HS-5 (cell line): ENCODE measurements at places on chromosomes 5 and 9.

DNA sequence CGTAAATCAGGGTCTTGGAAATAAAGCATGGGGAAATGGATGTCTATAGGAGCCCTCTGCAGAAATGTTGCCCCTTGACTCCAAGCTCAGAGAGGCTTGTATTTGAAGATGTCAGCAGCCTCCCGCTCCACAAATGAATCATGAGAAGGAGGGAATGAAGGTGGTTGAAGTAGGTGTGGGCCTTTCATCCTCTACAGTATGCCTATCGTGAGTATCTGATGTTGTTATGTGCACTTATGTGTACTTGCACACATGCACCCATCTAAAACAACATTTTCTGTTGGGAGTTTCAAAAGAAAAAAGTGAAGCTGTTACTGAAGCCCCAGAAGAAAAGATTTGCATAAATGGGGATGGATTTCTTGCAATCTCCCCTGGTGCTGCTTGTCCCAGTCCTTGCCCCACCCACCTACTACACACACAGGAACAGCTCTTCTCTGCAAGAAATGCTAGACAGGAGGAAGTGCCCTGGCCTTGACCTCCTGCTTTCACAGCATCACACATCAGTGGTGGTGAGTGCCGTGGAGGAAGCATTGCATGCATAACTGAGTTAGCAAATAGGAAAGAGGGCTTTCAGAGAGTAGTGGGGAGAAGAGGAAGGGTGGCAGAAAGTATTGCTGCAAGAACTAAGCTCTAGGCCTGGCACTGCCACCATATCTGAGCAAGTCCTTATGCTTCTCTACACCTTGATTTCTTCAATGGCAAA lies 156.1 kb downstream of the SNX18 start:
- no peak for DNase-seq

DNA sequence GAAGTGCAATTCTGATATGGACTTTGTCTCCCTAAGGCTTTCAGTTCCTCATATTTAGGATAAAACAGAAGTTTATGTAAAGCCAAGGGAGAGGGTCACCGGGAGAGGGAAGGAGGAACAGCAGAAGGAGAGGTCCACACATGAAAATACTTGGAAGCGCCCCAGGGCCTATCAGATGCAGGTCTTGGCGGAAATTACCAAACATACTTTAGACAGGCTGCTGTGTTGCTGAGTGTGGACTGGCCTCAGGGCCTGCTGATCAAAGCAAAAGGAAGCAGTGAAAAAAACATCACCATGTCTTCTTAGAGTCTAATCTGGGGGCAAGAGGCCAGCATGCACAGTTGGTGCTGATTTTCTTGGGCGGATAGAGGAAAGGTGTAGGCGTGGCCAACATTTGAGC lies 14.1 kb upstream of the NTRK2 start:
- no peak for DNase-seq

DNA sequence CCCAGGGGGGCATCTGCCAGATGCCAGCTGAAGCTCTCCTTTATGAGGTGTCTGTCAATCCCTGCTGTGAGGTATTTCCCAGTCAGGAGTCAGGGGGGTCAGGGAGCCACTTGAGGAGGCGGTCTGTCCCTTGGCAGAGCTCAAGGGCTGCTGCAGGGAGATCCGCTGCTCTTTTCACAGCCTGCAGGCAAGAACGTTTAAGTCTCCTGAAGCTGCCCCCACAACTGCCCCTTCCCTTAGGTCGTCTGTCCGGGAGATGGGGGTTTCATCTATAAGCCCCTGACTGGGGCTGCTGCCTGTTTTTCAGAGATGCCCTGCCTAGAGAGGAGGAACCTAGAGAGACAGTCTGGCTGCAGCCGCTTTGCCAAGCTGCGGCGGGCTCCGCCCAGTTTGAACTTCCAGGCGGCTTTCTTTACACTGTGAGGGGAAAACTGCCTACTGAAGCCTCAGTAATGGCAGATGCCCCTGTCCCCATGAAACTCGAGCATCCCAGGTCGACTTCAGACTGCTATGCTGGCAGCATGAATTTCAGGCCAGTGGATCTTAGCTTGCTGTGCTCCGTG lies 148.3 kb downstream of the RPS23 start:
- no peak for DNase-seq

DNA sequence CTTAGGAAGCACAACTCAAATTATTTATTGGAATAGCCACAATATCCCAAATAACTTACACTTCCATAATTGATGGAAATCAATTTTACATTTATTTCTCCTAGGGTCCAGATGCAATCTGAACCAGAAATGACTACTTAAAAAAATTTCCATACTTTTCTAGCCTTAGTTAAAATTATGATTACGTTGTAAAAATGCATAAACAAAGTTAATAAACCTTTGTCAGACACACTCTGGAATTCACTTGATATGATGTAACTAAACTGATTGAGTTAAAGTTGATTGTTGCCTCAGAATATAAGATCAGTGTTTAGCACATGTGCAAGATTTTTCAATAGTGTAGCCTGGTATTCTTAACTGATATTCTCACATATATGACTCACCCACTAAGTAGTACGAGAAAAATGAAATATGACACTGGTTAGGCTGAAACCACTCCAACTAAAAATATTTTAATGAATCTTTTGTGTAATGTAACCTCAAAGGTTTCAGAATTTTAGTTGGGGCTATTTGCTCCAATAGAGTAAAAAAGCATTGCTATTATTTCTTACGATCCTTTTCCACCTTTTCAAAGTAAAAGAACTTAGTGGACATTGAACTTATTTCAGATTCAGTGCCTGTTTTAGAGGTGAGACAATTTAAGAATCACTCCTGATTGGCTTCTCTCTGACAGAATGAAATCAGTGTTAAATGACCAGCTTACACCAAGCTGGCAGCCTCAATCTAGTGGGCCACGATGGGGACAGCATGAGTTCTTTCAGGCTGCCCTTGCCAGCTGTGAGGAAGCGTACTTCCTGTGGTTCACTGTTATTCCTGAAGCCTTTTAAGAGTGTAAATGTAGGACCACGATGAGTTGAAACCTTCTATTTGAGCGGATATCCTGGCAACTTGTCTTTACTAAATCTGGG lies 277.2 kb upstream of the CDH9 start:
- DNase-seq = peak; percentile 82

- DNase-seq = no peak
Observed at GRCh38 chr9:106481013-106481609, 381.9 kb upstream of the ZNF462 start.

GRCh38 chr5:27130587-27130986 lies 92.2 kb upstream of the CDH9 start:
- no peak for DNase-seq

- no peak for DNase-seq
Observed at GRCh38 chr5:135225856-135226560, 173.0 kb downstream of the MACROH2A1 start.

GRCh38 chr5:107640568-107640967 lies 30.2 kb downstream of the EFNA5 start:
- no peak for DNase-seq

DNA sequence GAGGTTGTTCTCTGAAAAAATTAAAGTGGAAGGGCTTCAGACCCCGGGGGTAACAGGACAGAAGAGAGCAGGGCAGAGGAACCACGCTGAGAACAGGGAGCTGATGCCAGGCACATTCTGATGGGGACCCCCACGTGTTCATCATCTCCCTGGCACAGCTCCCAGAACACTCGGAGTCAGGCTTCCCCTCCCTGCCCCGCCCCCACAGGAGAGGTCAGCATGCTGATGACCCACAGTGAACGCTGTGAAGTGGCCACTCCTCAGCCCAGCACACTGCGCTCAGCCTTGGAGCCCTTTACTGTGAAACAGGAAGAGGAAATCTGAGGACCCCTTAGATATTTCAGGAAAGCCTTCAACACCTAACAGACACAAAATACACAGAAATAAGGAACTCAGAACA lies 16.4 kb downstream of the RETREG1 start:
- DNase-seq = no peak

- no peak for DNase-seq
Observed at GRCh38 chr5:160133071-160133917, 14.0 kb upstream of the PWWP2A start.

DNA sequence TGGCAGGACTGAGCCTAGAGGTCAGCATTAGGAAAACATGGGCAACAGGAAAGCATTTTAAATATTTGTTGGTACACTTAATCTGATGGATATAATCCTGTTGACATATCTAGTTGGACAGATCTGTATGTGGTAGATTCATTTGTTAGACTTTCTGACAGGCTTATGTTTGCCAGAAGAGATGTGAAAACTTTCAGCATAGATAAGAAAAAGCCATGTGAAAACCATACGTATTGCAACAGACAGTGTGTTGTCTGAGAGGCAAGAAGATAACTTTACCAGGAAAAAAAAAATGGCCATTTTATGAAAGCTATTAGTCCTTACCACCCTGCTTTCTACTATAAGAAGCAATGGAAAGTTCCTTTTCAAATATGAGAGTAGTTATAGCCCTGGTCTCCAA lies 1902.2 kb upstream of the C9orf72 start:
- no peak for DNase-seq

DNA sequence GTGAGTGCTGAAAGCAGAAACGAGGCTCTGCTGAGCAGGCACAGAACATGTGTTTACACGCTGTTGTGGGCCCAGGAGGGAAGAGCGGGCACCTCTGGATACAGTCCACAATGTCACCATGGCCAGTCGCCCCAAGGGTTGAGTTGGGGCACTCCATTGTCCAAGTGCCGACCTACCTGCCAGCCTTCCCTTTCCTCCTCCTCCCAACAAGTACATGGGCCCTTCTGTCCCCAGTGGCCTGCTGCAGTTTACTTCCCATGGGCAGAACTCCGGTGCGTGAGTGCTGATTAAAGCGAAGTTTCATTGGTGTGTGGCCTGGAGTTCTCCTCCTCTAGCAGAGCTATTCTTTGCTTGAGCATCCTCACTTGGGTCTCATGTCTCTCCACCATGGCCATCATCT lies 50.4 kb downstream of the DCP2 start:
- DNase-seq = no peak

DNA sequence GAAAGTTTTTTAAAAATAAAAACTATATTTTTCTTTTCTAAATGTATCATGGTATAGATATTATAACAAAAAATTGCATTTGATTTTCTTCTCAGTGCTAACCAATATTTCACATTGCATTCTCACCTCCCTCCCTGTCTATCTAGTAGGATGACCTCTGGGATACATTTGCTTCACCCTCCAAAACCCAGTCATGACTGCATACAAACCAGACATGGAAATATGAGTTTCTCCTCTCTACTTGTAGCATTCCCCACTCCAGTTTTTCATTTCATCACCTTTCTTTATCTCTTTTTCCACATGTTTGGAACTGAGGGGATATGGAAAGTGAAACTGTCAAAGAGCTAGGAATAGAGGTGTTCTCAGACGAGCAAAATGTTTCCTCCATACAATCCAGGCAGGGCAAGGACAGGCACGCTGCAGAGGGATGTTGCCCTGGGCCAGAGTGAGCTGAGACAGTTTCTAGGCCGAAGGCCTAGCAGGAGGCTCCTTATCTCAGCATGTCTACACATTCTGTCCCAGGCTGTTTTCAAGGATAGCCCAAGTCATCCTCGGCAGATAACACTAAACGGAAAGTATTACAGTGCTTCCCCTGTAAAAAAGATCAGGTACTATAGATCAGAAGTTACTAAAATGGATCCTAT lies 46.7 kb downstream of the MEF2C start:
- no peak for DNase-seq

DNA sequence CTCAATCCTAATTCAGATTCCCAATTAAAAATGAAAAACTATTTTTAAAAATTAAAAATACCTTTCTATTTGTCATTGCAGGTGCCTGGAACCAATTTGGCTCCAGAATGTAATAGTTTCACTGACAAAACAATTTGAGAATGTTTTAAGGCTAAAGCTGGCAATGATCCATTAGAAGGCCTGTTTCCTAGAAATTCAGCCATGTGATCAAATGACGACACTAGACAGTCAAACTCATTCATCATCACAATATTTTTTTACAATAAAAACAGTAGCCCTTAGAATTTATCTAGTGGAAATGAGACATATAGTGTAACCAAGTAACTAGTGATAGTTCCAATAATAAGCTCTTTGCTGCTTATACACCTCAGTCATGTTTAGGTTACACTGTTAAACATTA lies 75.4 kb upstream of the MAP3K1 start:
- DNase-seq = no peak

DNA sequence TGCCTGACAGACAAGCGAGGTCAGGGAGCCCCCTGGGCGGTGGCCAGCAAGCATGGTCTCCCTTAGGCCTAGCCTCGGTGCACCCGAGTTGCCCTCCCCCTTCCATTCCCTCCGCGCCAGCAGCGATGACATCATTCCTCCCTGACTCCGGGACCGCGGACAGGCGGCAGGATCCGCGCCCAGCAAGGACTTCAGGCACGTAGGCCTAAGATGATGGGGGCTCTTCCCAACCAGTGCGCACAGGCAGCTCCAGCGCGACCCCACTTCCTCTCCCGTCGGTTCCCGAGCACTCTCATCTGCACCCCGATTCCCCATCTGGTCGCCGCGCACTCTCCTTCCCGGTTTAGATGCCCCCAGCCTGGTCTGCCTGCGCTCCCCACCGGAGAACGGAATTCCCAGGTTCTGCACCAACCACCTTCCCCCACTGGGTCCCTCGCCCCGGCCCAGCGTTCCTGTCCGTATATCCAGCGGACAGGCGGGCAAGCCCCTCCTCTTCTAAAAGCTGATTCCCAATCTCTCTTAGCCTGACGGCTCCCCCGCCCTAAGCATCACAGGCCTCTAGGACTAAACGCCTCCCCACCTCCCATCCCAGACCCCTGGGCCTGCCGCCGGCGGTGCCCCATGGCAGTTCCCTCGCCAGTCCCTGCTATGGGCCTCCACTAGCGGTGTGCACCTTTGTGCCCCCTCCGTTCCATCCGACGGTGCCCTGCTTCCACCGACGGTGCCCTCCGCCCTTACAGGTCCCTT lies 931 bp downstream of the FAM219A start:
- DNase-seq = no peak

GRCh38 chr5:10400411-10400810 lies 41.3 kb upstream of the ROPN1L start:
- no peak for DNase-seq

GRCh38 chr5:82754759-82755158 lies 322.4 kb downstream of the TMEM167A start:
- DNase-seq = no peak

DNA sequence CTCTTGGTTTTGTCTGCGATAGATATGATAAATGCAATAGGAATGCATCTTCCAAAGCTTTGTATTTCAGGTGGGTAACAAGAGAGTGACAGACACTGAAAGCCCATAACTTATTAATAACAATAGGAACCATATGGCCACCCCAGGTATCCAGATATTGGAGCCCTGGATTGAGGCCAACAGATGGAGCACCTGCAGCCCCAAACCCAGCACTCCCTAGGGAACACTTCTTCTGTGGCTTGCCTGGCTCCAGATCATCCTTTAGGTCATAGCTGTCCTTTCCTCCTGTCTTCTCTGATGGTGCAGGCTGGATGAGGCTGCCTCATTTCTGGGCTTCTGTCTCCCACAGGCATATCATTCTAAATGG lies 5.0 kb upstream of the IL3 start:
- no peak for DNase-seq

- no peak for DNase-seq
Observed at GRCh38 chr9:126532951-126533925, 80.5 kb upstream of the LMX1B start.

DNA sequence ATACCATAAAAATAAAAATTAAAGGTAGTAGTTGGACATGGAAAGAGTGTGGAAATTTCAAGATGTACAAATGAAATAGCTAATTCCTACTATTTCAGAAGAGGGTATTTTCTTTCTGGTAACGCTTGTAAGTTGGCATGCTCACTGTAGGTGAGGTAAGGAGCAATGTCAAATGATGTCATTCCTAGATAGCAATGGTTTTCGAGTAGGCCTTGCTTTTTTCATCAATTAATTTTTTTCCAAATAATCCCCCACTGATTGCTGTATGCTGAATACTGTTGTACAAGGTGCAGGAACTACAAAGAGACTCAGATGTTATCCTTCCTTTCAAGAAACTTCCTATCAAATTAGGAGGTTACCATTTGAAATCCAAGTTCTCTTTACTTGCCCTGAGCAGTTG lies 928 bp upstream of the SELENOP start:
- DNase-seq = no peak
